ENCODE measurements at places on chromosomes 13 and 19.

- DNase-seq = no peak
Measured at GRCh38 chr13:86729206-86729605, 930.0 kb upstream of the SLITRK6 start.

GRCh38 chr19:35216833-35217648 is 11.5 kb downstream of the FAM187B start:
- no peak for DNase-seq

GRCh38 chr13:56888455-56888854 is 252.3 kb upstream of the PRR20A start:
- DNase-seq = no peak

DNA sequence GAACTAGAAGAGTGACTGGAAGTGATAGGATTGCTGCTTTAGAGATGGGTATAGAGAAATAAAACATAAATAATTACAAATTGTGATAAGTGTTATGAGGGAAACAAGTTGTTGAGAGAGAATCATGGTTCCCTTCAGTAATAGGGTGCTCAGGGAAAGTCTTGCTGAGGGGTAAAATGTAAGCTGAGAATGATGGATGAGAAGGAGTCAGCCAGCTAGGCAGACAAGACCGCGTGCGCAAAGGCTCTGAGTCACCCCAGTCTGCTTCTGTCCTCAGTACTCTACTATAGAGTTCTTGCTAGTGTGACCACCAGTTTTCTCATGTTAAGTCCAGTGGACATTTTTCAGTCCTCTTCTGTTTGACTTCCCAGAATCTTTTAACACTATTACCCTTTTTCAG is 39.5 kb downstream of the PCCA start:
- no peak for DNase-seq

- no peak for DNase-seq
Measured at GRCh38 chr19:38351865-38352395, 16.3 kb downstream of the CATSPERG start.

DNA sequence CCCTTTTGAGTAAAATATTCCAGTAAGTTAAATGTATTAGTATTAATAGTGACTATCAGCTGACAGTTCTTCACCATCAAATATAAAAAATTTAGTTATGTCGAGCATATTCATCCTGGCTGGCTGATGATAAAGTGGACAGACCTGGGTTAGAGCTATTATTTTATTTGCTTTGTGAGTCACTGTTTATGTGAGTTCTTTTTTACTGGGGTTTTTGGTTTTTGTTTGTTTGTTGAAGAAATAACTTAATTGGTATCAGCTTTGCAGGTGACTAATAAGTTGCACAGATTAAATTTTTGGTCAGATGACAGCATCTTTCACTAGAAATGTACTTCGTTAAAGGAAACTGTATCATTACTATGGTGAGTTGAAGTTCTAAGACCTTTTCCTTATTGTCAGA is 224.7 kb downstream of the GGACT start:
- no peak for DNase-seq

DNA sequence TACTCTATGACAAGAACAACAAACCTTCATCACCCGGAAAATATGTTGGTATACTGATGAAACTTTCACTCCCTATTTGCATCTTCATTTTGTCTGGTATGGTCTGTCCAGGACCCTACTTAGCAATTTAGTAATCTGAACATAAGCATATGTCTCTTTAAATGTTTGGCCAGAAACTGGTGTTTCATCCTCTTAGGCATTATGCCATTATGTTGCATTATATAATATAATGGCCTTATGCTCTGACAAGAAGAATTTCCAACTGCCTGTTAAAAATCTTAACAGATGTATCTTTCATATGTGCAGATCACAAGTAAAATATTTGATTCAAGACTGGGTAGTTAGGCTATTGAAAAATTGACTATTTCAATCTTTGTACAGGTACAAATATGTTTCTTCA is 610.6 kb upstream of the PRR20A start:
- no peak for DNase-seq

DNA sequence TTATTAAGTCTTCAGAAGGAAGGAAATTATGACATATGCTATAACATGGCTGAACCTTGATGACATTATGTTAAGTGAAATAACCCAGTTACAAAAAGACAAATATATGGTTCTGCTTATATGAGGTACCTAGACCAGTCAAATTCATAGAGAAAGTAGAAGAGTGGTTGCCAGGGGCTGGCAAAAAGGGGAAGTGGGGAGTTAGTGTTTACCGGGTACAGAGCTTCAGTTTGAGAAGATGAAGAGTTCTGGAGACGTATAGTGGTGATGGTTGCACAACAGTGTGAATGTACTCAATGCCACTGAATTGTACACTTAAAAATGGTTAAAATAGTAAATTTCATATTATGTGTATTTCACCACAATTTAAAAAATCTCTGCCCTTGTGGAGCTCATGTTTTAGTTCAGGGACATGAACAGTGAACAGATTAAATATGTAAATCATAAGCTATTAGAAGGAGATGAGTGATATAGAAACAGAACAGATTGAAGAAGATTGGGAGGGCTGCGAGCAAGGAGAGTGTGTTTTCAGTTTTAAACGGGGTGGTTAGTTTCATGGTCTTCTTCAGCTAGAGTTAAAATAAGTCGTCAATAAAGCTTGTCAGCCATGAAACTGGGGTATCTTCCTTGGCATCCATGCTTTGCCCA is 355.2 kb downstream of the KCNRG start:
- no peak for DNase-seq

- DNase-seq = no peak
Measured at GRCh38 chr13:84865783-84866221, 933.4 kb downstream of the SLITRK6 start.

DNA sequence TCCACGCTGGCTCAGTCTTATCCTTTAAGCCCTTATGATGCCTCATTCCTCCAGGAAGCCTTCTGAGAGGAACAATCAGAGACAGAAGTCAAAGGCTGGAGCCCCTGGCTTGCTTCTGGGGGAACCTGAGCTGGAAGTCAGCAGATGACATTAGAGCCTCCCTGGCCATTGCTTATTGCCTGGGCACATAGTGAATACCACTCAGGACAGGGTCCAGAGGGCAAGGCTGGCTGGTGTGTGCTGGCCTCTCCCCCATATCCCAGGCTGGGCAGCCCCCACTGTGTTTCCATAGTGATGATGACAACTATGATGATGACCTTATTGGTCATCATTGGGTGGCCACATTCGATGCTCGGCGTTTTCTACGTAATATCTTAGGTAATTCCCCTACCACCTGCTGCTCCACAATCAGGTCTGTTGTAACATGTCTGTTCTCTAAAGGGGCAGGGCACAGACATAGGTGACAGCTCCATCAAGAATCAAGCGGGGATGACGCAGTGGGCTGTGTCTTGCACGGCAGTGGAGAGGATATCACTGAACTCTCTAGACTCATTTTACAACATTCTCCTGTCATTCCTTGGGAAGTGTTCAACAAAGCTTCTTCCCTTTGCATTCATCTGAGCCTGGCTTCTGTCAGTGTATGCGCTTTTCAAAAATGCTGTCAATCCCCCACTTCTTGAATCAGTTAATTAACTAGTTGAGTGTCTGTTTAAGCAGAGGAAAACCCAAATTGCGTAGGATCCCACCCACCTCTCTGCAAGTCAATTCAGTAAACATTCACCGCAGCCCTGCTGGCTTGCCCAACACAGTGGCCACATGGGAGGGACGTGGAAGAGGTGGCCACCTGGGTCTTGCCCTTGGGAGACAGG is 89.4 kb upstream of the TSHZ3 start:
- no peak for DNase-seq

DNA sequence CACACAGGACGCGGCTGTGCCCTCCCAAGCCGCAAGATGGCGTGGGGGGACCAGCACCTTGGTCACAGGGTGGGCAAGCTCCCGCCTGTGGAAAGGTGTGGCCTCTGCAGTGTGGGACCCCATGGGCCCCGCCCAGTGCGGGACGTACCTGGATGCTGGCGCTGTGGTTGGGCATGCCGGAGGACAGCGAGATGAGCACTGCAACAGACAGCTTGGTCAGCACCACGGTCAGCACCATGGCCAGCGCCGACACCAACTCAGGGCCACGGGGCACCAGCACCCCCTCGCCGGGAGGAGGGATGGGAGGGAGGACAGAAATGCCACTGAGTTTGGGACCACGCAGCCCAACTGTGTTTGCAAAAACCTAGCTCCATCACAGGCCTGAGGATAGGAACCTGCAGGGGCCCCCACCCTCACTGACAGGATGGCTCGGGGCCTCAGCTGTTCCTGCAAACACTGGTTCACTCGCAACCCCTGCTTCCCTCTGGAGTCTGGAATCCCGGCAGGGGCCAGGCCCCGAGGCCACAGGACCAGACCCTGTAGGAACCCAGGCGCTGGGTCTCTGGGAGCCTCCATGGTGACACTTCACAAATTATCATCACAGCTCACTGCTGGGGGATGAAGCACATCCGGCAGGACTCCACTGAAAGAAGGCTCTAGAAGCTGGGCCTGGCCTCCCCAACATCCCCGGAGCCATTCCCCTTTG is 27.1 kb downstream of the IZUMO4 start:
- DNase-seq = no peak

DNA sequence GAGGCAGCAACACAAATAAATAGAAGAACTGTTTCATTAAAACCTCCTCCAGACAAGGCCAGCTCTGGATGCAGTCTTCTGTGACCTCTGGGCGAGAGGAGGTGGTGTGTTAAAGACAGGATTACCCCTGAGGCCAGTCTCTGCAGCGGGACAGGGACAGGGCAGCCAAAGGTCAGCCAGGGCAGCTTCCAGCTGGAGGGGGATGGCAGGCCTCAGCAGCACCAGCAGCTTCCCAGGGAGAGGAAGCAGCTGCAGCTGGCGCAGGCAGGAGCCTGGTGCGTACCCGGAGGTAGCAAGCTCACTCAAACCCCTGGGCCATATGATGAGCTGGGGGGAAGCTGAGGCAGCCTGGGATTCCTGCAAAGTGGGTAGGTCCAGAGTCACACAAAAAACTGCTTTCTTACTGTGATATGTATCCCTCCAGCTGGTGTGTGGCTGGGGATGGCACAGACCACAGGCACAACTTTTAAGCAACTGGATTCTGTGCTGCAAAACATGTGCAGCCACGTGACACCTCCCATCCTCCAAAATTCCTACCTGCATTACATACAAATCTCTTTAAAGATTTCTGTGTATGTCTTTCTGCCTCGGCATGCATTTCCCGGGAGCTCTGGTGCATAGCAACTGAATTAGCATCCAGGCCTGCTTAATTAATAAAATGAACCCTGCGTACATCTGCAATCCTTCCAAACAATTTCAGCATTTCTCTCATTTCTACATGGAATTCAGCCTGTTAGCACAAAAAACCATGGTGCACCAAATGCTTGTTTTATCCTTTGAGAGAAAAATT is 238.3 kb upstream of the MAB21L1 start:
- no peak for DNase-seq

DNA sequence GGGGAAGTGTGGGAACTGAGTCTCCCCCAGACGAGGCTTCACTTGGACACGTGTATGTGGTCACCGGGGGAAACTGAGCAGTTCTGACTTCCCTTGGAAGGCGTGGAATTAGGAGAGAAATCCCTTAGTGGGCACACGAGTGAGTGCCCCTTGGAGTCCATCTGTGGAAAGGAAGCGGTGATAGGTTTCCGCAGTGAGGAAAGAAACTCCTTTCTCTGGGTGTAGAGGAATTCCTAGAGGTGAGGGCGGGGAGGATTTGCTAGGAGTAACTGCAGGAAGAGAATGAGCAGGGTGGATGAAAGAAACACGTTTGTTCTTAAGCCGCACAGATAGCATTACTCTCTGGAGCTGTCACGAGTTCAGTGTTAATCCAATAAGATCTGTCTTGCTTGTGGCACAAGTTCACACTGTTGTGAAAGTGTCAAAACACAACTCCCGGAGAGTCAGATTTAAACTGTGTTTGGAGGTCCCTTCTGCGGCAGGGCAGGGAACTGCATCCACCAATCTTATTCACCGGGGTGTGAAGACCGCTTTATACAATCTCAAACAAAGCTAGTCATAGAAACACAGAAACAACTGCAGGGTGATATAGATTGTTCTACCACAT is 1.2 kb downstream of the KL start:
- DNase-seq = no peak

- DNase-seq = no peak
Measured at GRCh38 chr13:110431425-110432294, 124.6 kb downstream of the COL4A2 start.

- no peak for DNase-seq
Measured at GRCh38 chr13:113090415-113090770, 15.2 kb upstream of the F7 start.

- no peak for DNase-seq
Measured at GRCh38 chr19:50659318-50660087, 10.3 kb downstream of the C19orf81 start.

GRCh38 chr13:59770451-59770850 is 393.3 kb downstream of the DIAPH3 start:
- DNase-seq = no peak

GRCh38 chr13:33510350-33510970 is 224.9 kb upstream of the STARD13 start:
- DNase-seq = no peak

GRCh38 chr19:40249781-40250180 is 23.3 kb upstream of the CCNP start:
- no peak for DNase-seq

GRCh38 chr19:36025541-36025940 is 7.1 kb downstream of the CLIP3 start:
- DNase-seq = no peak

DNA sequence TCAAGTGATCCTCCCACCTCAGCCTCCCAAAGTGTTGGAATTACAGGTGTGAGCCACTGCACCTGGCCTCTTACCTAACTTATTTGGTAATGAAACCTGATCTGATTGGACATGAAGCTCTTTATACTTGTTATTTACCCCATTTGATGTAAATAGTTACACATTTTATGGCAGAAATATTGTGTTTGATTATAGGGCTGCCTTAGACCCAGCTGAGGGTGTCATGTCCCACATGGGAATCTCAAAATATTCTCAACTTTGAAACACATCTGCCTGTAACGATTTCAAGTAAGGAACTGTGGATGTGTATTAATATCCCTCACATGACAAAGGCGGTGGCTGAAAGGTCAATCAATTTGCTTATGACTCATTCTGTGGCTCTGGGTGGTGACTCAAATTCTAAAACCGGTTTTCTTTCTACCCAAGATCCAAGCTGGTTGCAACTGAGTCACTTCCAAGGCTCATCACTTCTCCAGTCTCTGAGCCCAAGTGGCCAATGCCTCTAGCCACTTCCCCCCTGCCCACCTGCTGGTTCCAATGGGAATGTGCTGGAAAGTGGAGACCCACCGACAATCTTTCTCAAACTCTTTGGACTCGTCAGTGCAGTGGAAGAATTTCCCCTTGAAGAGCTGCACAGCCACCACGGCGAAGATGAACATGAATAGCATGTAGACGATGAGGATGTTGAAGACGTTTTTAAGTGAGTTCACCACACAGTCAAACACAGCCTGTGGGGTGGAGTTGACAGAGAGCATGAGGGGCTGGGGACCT is 110.9 kb downstream of the IER2 start:
- DNase-seq = no peak

DNA sequence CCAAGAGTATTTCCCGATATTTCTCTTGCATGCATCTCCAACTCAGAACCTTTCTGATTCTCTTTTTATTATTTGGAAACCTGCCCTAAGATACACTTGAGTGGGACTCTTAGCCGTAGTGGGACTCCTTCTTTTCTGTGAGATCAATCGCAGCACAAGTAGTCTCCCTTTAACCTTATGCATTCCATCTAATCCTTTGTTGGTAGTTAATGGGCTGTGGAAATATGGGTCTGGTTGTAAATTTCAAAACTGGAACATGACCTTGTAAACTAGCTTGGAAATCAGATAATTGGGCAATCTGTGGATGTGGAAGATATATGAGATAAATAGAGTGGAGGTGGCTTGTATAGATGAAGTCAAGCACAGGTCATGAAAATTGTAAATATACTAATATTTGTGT is 350.0 kb downstream of the NDFIP2 start:
- DNase-seq = no peak

- DNase-seq = no peak
Measured at GRCh38 chr13:44652168-44652567, 76.0 kb upstream of the TSC22D1 start.

GRCh38 chr13:21948769-21949474 is 278.0 kb downstream of the FGF9 start:
- no peak for DNase-seq

All from cortex of kidney (tissue), 1 donor.